AG09309 (cell line): ENCODE measurements at places on chromosomes 5 and 9.

- DNase-seq: no peak
These were observed 83.4 kb upstream of the RASEF start for GRCh38 chr9:83146325-83146724.

DNA sequence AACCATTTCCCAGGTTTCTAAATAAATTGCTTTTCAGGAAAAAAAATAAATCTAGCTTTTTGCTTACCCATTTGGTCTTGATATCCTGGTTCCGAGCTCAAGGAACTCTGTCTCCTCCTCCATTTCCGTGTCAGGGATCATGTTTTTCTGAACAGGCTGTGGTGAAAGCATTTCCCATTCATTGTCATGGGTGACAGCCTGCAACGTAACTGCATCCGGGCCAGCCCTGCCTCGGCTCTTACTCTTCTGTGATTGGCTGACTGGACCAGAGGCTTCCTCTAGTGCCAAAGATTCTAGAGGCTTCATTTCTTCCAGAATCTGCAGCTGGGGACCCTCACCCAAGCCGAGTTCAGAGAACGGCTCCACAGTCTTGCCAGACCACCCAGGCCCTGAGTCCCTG lies 61.0 kb upstream of the PCA3 start:
- no peak for DNase-seq

GRCh38 chr5:53671447-53671846 lies 111.0 kb downstream of the NDUFS4 start:
- DNase-seq: no peak

GRCh38 chr5:79025054-79025472 lies 40.0 kb upstream of the ARSB start:
- no peak for DNase-seq

GRCh38 chr5:17077440-17078233 lies 139.8 kb upstream of the BASP1 start:
- DNase-seq: no peak

- DNase-seq: no peak
These were observed 7.6 kb upstream of the CAMSAP1 start for GRCh38 chr9:135914921-135915320.

- peak; percentile 64 for DNase-seq
These were observed 2.5 kb downstream of the CD14 start for GRCh38 chr5:140630292-140631035.

GRCh38 chr9:95770653-95771131 lies 104.8 kb upstream of the ERCC6L2 start:
- DNase-seq: no peak

- DNase-seq: no peak
These were observed 112.6 kb downstream of the RANBP17 start for GRCh38 chr5:170974461-170974860.

DNA sequence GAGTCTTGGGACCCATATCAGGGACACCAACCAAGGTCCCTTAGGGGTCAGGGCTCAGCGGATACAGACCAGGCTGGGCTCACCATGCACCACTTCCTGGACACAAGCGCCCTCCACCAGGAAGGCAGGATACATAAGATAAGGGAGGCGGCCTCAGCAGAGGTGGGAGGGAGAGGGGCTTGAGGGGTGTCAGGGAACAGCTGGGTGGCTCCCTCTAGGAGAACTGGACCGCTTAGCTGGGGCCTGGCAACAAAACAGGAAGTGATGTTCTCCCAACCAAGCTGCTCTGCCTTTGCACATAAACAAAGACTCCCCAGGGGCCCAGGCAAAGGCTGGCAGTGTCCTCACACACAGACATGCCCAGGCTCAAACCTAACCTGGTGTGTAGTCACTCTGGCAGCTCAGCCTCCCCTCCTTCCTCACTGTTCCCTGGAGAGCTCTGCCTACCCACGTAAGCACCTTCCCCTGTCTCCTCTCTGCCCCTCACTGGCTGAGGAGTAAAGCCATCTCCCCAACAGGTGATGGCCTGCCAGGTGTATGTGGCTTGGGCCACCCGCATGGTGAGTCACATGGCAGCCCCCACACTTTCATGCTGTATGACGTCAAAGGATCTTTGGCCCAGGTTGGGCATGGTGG lies 5.8 kb upstream of the BICD2 start:
- no peak for DNase-seq

DNA sequence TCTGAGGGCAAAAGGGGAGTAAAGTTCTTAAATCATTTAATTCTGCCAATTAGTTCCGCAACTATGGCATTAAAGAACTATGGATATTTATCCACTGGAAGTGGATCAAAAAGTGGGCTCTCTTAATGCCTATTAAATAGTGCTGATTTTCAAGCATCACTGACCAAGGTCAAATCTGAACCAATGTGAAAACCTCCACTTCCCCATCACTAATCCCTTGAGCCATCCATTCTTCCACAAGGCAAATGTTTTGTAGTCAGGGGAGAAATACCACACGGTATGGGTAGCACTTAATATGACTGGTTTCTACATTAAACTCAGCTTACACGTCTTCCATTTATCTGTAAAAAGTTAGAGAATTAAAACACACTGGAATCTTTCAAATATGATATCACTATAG lies 57.6 kb downstream of the MLLT3 start:
- no peak for DNase-seq

DNA sequence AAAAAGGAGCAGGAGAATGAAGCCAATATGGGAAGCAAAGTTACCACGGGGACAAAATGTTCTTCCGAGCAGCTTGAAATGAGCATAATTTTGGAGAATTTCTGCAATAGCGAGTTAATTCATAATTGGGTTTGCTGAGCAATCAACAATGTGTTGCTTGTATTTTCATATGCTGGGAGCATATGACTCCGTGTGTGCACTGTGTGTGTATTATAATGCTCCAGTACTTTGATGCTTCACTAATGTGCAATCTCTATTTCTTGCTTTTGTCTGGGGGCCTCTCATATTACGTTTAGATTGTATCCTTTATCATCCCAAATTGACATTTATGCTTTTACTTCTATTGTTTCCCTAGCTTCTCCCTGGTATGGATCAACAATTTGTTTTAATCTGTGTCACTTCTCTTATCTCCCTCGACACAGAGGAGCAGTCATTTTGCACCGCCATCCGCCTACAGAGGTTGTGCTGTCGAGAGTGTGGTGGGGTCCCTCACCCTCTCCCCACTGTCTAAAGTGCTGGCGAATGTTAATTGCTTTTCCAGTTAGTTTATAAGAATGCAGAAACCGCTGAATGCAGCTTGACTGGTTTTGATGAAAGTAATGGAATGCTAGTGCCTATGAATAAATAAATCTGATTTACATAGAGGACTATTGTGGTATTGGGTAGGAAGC lies 372.5 kb upstream of the WWC1 start:
- no peak for DNase-seq

DNA sequence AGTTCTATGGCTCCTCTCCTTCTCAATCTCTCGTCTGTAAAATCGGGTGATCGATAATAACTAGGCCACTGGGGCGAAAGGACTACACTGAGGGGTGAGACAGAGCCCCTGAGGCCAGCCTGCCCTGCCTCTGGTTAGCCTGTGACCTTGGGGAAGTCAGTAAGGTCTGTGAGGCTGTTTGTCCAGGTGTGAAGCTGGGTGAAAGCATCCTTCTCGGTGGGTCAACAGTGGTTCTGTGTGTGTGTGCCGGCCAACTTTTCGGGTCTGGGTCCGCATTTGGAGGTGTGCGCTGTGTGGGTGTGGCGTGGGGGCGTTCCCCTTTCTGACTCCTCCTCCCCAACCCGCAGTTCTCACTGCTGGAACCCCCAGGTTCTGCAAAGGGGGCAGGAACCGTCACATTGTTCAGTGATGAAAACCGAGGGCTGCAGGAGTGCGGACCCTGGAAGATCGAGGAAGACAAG lies 5.0 kb upstream of the RNF44 start:
- DNase-seq: no peak

DNA sequence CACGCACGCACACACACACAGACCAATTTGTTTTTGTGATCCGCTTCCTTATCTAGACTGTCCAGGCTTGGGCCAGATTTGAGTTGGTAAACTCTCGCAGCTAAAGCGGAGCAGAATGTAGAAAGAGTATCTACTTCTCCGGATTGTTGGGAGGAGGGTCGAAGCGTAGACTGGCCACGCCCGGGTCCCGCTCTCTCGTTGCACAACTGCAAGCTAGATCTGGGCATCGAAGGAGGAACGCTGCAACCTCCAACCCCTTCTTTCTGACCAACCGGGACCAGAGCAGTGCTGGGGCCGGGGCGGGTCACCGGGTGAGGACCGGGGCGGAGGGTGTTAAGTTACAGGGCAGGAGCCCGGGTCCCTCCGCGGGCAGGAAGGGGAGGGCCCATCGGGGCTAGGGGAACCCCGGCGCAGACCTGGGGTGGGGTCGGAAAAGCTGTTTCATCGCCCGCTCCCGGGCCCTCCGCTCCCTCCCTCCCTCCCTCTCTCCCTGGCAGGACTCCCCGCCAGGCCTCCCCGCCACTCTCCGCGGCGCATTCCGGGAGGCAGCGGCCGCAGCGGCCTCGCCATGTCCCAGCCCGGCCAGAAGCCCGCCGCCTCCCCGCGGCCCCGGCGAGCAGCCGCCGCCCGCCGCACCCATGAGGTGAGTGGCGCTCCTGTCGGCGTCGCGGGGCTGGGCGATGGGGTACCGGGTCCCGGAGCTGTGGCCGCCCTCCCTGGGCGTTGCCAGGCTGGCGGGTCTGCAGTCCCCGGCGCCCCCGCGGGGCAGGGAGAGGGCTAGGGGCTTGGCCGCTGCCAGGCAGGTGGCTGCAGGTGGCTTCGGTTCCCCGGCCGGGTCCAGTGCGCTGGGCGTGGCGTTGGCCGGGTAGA lies at the start of gene CAST:
Gene CAST (plus strand): TSS at position 522 of the 870 bp plus-strand sequence. CDS start 47 bp downstream, at position 569.
- DNase-seq: peak; percentile 69

DNA sequence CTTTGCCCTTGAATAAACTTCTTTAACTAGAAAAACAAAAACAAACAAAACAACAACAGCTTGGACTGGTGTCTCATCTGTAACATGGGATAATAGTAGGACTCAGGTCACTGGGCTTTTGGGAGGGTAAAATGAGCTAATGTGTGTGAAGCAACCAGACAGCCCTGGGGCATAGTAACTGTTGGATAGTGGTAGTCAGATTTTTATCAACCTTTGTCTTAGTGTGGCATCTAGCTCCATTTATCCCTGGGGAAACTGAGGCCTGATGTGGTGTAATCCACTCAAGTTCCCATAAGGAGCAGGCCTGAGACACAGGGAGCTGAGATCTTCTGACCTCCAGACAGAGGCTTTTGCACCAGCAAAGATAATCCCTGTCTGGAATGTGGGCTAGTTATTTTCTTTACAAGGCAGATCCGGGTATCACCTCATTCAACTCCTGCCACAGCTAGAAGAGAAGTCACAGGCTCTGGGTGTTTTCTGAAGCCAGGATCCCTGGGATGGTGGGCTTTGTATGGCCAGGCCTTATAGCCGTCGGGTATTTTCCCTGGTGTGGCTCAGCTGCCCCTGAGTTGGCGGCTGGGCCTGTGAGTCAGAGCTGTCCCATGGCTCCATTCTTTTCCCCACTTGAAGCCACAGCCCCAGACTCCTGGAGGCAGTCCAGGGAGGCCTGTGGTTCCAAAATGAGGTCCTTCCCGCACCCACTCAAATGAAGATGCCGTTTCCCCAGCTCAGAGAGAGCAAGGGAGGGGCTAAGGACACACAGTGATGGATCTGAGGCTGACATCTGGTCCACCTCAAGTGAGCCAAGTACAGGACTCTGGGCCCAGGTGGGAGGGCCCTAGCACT lies 26.1 kb upstream of the CSF1R start:
- peak; percentile 76 for DNase-seq

DNA sequence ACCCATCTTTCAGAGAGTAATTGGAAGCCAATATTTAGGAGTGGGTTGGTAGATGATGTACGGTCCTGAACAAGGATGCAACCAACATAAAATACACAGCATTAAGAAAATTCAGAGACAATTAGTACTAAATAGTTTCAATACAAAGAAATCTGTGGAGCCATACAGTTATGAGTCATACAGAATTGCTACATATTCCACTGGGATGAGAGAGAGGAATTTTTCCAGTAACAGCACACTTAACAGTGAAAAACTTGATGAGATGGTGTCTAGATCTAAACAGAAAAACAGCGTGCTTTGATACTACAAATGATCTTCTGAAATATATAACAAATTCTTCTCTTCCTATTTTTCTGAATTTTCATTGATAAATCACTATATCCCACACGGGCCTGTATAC lies 1999.3 kb upstream of the CDH9 start:
- no peak for DNase-seq

DNA sequence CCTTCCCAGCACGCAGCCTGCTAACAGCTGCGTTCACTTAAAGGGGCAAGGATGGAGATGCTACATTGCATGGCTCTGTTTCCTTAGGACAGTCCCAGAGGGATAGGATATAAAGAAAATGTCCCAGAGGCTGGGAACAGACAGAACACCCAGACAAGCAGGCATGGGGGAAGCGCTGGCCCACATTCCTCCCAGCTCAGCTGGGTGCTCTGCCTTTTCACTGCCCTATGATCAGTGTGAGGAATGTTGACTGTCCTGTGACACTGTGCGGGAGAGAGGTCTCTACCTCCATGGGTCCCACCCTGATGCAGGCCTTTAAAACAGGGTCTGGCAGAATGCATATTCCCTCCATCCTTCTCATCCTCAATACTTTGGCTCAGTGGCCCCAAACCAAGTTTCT lies 459.4 kb upstream of the DMAC1 start:
- no peak for DNase-seq

GRCh38 chr5:66864240-66864884 lies 268.2 kb downstream of the MAST4 start:
- DNase-seq: peak; percentile 14

GRCh38 chr9:19156805-19157204 lies 29.5 kb upstream of the PLIN2 start:
- DNase-seq: no peak

DNA sequence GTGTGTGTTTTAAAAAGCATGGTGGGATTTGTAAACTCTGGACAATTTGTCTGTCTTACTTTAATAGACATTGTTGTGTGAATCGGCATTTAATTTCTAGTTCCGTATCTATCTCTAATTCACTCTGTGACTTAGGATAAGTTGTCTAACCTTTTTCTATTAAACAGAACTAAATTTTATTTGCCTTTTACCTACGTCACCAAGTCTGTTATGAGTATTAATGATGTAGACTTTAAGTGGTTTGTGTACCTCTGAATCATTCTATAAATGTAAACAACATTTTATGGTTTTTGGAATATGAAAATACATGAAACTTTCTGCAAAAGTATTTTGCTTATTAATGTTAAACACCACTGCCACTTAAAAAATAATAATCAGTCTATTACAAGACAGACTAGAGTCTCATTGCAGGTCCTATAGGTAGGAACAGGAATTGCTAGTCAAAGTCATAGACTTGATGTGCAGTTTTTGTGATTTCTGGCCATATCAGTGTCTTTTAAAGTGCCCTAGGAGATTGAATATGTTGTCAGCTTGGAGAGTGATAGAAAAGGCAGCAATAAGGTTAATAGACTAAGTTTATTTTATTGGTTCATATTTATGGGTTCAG lies 5.6 kb downstream of the RBM27 start:
- no peak for DNase-seq

DNA sequence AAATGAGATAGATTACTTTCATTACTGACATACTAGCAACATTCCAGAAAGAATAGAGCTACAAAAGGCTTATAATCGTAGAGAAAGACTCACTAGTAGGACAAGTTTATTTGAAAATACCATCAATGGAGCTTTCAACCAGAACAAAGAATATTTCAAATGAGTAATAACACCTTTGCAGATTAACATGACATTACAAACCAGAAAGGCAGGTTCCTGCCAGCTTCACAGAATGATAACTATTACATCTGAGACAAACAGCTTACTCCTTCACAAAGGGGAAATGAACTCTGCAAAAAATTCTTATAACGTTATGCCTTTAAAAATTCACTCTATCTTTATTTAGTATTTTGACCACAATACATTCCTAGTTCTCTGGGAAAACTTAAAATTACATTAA lies 103.1 kb downstream of the EPB41L4A start:
- DNase-seq: no peak

GRCh38 chr5:34011536-34011935 lies 3.7 kb upstream of the AMACR start:
- DNase-seq: no peak

- DNase-seq: no peak
These were observed 128.4 kb downstream of the SNX18 start for GRCh38 chr5:54645882-54646355.
